ENCODE measurements at places on chromosomes 2 and 18.

DNA sequence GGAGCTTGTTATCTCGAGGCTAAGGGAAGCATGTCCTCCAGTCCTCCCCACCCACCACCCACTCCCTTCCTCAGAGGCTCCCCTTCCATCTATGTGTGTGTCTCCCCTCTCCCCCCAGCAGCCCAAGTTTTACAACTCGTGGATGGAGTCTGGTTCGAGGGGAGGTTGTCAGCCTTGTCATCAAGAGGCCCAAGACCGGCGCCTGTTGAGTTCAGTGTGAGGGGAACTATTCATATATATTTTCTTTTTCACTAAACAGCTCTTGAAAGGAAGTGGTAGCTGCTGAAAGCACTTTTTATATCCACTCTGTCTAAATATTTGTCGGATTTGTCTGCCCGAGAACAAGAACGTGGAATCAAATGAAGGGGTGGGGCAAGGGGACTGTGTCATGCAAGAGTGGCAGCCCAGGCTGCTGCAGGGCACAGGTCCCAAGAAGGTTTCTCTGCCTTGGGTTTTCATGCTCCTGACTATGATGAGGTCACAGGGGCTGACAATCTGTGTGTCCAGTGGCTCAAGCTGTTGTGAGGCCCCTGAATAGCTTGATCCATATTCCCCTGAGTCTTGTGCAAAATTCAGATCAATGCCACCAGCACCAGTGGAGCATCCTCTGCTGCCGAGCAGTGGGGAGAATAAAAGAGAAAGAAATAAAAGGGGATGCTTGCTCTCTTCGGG is 35.0 kb downstream of the NRP2 start:
- DNase-seq: no peak

DNA sequence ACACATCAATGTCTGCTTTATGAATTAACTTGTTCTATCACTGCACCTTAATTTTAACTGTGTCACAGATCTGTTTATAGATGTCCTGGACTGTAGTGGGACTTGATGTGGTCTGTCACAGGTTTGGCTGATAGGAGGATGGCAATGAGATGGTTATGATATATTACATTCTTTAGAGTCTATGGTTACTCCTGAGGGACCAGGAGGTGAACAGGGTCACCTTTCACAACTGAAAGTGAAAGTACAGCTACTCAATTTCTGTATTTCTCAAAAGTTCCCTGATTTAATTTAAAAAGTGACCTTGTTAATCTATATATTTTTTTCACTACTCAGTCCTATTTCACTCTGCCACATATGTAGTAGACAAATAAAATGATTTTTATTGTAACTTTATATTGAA is 1284.1 kb upstream of the GYPC start:
- no peak for DNase-seq

DNA sequence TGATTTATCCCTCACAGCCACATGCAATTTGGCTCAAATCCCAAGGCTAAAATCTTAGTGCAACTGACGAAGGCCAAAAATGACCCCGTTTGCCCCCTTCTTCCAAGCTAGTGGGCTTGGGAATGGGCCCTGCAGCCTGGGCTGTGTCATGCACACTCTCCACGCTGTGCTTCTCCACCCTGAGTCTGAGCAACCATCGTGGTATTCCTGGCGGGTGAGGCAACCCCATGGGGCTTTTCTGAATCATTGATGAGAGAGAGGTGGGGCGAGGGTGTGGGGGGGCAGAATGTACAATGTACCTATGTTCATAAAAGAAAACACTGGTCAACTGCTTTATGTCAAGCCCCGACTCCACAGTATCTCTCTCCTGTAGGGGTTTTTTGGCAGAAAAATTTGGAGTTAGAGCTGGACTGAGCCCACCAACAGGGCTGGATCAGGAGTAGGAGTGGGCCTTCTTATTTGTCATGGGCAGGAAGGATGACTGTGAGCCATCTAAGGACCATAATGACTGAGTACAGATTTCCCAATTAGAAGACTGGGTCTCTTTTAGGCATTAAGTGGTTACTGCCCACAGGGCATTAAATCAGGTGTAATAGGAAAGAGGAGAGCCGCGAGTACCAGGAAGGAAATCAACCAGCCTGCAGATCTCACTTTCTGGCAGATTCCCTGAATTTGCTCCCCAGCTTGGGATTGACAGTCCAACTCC is 8.9 kb downstream of the SULT1C2 start:
- DNase-seq: no peak

GRCh38 chr2:116061023-116061422 is 1618.6 kb downstream of the DPP10 start:
- DNase-seq: no peak

- no peak for DNase-seq
Measured at GRCh38 chr2:56199492-56199891, 15.7 kb downstream of the CCDC85A start.
